ENCODE measurements at places on chromosomes 6 and 20.

DNA sequence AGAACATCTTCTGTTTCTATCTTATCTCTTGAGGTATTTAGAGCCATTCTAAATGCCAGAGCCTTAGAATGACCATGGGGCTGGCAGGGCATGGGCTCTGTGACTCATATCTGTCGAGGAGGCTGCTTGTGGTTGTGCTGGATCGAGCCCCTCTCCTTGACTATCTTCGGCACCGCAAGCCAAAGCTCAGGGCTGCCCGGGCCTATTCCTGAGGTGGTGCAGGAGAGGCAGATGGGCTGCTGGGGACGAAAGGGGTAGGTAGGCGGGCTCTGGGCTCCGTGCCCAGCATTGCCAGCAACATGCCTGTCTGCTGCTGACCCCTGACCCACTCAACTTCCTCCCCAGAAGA lies 89.9 kb downstream of the NOL4L start:
- no peak for DNase-seq

DNA sequence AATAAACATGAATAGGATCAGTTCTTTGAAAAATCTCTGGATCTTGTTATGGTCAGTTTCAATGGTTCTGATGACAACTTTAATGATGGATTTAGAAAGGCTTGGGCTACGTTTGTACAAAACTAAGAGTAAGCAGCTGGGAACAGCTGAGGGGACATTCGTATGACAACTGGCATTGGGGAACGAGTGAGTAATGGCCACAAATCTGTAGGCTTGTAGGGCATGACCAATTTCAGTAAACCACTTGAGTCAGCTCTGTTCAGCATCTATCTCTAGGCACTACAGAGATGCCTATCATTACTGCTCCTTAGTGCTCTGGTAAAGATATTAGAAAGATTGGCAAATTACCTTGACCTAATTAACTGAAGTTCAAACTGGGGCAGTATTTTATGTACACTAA lies 1375.6 kb downstream of the EPHA7 start:
- DNase-seq, result no peak

DNA sequence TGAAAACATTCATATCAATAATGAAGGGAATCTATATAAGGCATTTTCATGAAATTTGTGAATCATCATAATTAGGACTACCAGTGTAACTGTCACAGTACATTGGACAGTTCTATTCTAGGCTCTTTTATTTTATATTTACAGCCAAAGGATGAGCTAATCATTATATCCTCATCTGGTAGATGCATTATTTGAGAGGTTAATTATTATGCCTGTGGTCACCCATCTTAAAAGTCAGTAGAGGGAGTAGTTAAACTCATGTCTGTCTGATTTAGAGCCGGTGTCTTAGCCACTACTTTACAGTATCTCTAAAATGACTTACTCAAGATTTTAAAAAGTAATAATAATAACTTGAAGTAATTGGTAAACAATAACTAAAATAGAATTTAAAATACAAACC lies 899.3 kb upstream of the MAP3K7 start:
- no peak for DNase-seq

- no peak for DNase-seq
Observed at GRCh38 chr6:110552901-110553641, 76.7 kb upstream of the SLC22A16 start.

GRCh38 chr6:82494367-82494766 lies 130.8 kb downstream of the TPBG start:
- DNase-seq, result no peak

DNA sequence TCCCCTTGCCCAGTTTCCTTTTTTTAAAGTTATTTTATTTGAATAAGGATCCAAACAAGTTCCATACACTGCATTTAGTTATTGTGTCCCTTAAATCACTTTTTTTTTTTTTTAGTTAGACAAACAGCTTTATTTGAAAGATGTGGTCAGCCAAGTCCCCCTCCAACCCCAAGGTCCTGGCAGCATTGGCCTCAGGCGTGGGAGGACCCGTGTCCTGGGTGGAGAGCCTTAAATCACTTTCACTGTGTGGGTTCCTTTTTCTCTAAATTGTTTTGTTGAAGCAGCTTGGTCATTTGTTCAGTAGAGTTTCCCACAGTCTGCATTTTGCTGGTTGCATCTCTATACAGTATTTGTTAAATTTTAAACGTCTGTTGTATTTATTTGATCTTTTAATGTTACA lies 5.2 kb upstream of the TBCC start:
- no peak for DNase-seq

GRCh38 chr6:5636210-5637030 lies 370.3 kb downstream of the NRN1 start:
- DNase-seq, result no peak

DNA sequence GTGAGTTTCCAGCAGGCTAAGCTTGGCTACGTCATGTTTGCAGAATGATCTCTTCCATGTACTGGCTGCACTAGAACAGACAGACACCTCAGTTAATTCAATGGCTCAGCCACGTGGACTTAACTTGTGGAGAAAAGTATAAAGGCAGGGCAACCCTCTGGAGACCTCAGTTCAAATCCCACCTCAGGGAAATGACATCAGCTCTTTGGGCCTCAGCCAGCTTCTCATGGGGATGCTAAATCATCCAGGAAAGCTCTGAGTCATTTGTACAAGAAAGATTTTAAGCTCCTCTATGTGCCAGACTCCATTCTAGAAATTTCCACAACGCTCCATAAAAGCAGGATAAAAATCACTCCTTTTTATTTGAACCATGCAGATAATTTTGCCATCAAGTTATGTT lies 128.5 kb upstream of the SALL4 start:
- no peak for DNase-seq

Data from T-helper 17 cell (primary cell).